ENCODE measurements at places on chromosomes 7 and 10. TPM values are rescaled to one million over a fixed set of nuclear protein-coding genes. Genes with fewer than 3 reads are reported as not detected.

DNA sequence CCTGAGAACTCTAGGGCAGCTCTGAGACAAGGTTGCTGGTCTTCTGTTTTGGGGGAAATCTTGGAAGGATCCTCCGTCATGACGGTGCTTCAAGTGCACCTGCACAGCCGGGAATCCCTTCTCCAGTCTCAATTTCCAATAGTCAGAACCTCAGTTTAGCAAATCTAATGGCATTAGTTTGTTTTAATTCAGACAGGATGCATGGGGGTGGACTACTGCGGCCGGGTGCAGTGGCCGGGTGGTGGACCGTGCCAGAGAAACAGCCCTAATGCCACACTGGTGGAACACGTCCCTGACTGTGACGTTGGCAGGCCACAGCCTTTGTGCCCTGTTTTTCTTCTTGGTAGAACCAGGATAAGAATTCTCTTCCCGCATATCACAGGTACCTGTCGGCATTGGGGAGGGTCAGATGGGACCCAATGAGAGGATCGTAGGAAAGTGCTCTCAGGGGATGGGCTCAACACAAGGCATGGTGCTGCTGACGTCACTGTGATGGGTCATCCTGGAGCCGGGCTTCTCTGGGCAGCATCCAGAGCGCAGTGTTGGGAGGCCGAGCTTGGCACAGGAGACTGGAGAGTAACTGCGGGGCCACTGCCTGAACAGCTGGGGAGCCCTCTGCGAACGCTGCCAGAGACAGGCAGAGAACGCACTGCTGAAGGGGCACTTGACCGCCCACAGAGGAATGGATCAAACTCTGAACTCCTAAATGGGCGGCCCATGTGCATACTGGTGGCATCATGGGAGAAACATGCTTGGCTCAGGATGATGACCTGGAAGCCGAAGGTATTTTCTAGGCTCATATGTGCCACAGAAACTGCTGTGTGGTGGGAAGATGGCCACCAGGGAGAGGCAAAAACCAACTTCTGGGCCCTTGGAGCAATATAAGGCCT is 313.8 kb upstream of the SHH start:
- no peak overlapping the region for H3K27ac ChIP-seq
- H3K4me3 ChIP-seq: no peak overlapping the region
- no peaks in the 10 kb centered on the region for H3K36me3 ChIP-seq
- H3K27me3 ChIP-seq: no peaks in the 10 kb centered on the region
- no peak for DNase-seq
- H3K4me1 ChIP-seq: no peaks in the 10 kb centered on the region

DNA sequence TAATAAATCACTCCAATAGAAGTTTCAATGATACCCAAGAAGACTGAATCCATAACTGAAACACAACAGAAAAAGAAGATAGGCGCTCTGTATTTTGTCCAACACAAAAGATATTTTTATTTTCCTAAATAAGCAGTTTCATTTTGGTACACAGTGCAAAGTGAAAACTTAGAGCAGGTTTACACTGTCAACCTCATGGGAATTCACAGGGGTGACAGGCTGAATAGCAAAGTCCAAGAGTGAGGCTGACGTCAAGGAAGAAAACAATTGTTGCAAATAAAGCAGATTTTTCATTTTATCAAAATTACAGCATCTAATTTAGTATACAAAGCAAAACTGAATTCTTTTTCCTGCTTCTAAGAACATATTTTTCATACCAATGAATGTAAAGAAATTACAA is 28.6 kb downstream of the NAMPT start:
- DNase-seq: no peak
- H3K27me3 ChIP-seq: no peaks in the 10 kb centered on the region
- H3K36me3 ChIP-seq: peaks cover 2% of the 10 kb centered on the region

GRCh38 chr10:43225787-43226153 is 41.1 kb downstream of the RASGEF1A start:
- no peak for DNase-seq
- H3K27me3 ChIP-seq: no peaks in the 10 kb centered on the region
- no peak overlapping the region for H3K27ac ChIP-seq
- H3K4me1 ChIP-seq: no peaks in the 10 kb centered on the region
- no peaks in the 10 kb centered on the region for H3K36me3 ChIP-seq

DNA sequence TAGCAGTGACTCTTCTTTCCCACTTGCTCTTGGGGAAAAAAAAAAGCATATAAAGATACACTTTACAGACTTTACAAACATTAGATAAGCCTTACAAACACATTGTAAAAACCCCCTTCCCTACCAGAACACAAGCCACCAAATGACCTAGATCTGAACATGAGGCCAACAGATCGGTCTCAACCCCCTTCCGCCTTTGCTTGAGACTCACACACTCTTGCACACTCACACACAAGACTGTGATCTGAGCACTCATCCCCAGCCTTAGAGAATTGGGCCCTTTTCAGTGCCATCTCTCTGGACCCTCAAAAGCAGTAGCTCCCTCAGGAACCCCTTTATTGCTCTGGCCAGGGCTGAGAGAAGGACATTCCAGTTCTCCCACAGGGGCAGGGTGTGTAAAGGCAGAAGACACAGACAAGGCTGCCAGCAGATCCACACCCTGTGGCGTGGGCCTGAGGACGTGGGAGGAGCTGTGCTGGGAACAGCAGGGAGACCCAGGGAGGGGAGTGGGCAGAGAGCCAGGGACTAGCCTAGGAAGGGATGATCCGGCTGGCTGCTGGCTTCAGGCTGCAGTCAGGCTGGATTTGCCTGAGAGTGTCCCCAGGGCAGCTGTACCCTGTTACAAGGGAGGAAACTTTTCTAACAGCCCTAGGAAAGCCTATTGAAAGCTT is 206.7 kb downstream of the KIAA1217 start:
- peak; percentile 97 for DNase-seq
- peak overlapping the region; percentile 69 for H3K27ac ChIP-seq
- no peaks in the 10 kb centered on the region for H3K36me3 ChIP-seq

GRCh38 chr10:86298501-86299001 is 68.0 kb downstream of the GRID1 start:
- no peaks in the 10 kb centered on the region for H3K27me3 ChIP-seq
- peak; percentile 1 for DNase-seq
- H3K36me3 ChIP-seq: no peaks in the 10 kb centered on the region
- H3K4me3 ChIP-seq: no peak overlapping the region
- no peak overlapping the region for H3K27ac ChIP-seq
- no peaks in the 10 kb centered on the region for H3K4me1 ChIP-seq

GRCh38 chr10:90204956-90205314 is 503.5 kb downstream of the KIF20B start:
- H3K36me3 ChIP-seq: no peaks in the 10 kb centered on the region
- H3K27ac ChIP-seq: no peak overlapping the region
- H3K4me3 ChIP-seq: no peak overlapping the region
- no peak for DNase-seq
- H3K27me3 ChIP-seq: no peaks in the 10 kb centered on the region
- no peaks in the 10 kb centered on the region for H3K4me1 ChIP-seq

DNA sequence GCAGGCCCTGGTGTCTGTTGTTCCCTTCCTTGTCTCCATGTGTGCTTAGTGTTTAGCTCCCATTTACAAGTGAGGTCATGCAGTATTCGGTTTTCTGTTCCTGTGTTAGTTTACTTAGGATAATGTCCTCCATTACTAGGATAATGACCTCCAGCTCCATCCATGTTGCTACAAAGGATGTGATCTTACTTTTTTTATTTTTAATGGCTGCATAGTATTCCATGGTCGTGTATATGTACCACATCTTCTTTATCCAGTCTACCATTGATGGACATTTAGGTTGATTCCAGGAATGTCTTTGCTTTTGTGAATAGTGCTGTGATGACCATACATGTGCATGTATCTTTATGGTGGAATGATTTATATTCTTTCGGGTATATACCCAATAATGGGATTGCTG is 333.4 kb downstream of the EXOC4 start:
- no peak overlapping the region for H3K27ac ChIP-seq
- H3K4me3 ChIP-seq: no peak overlapping the region
- no peaks in the 10 kb centered on the region for H3K4me1 ChIP-seq
- H3K27me3 ChIP-seq: no peaks in the 10 kb centered on the region
- no peak for DNase-seq
- no peaks in the 10 kb centered on the region for H3K36me3 ChIP-seq

DNA sequence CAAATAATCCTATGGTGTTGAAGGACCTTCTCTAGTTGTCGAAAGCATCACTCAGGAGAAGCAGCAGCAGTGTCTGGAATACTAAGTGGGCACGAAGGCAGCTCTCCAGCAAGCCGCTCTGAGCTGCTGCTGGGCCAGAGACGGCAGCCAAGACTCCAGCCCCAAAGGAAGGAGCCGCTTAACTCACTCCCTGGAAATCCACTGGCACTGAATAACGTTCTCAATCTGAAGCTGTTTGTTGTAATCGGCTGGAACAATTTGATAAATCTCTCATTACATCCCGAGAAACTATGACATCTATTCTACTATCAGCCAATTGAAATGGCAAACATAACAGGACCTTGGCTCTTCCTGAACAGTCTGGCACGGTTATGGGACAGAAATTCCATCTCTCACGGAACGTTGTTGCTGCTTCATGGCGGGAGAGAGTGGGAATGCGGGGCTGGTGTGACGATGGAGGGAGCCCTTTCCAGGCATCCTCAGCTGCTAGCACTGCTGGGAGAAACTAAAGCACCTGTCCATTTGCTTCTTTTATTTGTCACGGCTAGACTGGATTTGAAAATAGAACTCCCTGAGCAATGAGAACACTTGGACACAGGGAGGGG is 331.5 kb upstream of the RNF32 start:
- no peak overlapping the region for H3K27ac ChIP-seq
- no peaks in the 10 kb centered on the region for H3K27me3 ChIP-seq
- H3K36me3 ChIP-seq: no peaks in the 10 kb centered on the region

GRCh38 chr10:62816331-62817120 is at the start of gene EGR2:
Gene EGR2, minus strand, starts transcription at chr10:62816366. Its CDS starts 337 bp downstream, at chr10:62816029.
- H3K36me3 ChIP-seq: no peaks in the 10 kb centered on the region
- H3K27me3 ChIP-seq: no peaks in the 10 kb centered on the region
- DNase-seq: peak; percentile 97
- peak within 1 kb of the TSS; percentile 86 for H3K27ac ChIP-seq
- peaks cover 8% of the 10 kb centered on the region for H3K4me1 ChIP-seq

DNA sequence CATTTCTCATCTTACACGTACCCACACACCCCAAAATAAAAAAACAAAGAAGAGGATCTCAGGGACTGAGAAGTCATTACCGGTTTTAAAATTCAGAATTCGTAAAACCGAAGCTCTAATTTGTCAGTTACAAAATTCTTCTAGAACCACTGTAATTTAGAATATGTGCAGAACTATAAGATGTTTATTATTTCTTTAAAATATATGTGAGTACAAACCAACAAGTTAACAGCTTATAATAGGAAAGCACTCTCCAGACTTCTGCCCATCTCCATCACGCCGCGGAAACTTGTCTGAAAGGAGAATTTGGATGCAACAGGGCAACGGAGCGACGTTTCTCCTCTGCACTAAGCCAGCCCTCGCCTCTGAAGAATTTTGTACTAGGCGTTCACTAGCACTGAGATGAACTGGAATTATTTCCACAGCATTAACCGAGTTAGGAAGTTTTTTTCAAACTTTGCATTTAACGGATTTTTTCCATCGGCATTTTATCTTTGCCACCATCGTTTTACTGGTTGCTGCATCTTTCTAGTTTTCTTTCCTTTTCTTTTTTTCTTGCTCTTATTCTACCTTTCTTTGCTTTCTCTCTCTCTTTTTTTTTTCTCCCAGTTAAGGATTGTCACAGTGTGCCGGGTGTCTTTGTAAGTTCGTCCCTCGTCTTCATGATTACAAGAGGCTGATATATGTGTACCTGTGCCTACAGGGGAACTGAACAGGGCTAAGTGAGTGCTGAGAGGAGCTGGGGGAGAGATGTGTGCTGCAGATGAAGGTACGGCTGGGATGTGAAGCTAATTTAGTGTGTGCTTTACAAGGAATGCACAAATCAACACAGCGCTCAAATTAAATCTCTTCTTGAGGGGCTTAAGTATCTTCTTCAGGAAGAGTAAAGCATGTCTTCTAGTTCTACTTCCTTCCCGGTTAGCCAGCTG is 295.9 kb upstream of the NFE2L3 start:
- peak overlapping the region; percentile 62 for H3K4me3 ChIP-seq
- peak; percentile 17 for DNase-seq
- no peaks in the 10 kb centered on the region for H3K36me3 ChIP-seq
- peaks cover 10% of the 10 kb centered on the region for H3K27me3 ChIP-seq

- H3K27ac ChIP-seq: no peak overlapping the region
- H3K4me1 ChIP-seq: no peaks in the 10 kb centered on the region
- no peaks in the 10 kb centered on the region for H3K36me3 ChIP-seq
- H3K27me3 ChIP-seq: no peaks in the 10 kb centered on the region
- H3K4me3 ChIP-seq: no peak overlapping the region
- no peak for DNase-seq
These were observed 13.9 kb downstream of the HECTD2 start for GRCh38 chr10:91424016-91424415.

GRCh38 chr7:129536323-129536722 is 34.0 kb downstream of the SMKR1 start:
- H3K36me3 ChIP-seq: no peaks in the 10 kb centered on the region
- DNase-seq: no peak
- peak overlapping the region; percentile 26 for H3K27ac ChIP-seq
- no peak overlapping the region for H3K4me3 ChIP-seq

DNA sequence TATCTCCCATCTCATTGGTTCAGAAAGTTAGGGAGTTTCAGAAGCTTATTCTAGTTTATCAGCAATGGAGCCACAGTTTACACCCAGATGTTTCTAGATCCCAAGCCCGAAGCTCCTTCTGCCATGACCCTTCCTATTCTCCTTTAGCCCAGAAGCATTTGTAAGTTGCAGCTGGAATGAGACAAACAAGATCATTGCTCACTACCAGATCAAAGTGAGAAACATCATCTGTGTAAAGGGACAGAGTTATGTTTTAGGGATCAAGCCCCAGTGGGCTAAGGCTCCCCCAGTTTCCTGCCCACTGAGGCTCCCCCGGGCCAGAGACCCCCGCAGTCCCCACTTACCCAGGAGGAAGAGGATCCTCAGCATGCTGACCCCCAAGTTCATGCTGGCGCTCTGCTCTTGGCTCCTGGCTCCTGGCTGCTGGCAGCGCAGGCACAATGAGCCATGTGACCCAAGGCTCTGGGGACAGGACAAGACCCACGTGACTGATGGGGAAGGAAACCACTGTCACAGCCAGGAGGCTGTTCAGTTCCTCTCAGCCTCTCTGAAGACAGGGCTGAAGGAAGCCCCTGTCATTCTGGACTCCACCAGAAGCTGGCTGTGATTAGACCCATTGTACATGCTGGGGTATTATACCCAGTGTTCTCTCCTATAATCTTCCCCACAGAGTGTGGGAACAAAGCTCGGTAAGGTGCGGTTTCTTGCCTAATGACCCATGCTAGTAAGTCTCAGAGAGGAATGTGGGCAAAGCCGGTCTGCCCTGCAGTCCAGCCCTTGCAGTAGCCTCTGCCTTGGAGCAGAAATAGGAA is at the start of gene TMEM273:
Gene TMEM273, minus strand, starts transcription at position 442 of the 812 bp plus-strand sequence. Its CDS starts 55 bp downstream, at position 387.
- no peak within 1 kb of the TSS for H3K4me3 ChIP-seq
- no peaks in the 10 kb centered on the region for H3K4me1 ChIP-seq

Gene CYP26A1
- total RNA-seq: not detected

Gene BMS1
- 25.5 TPM for total RNA-seq

Gene SLC13A4
- 33.0 TPM for total RNA-seq

Gene SFRP4
- 9.0 TPM for total RNA-seq

Gene KCNH2
- total RNA-seq: 230 TPM

Gene LOXL4
- 38.2 TPM for total RNA-seq

Gene ITGA8
- total RNA-seq: 0.68 TPM
